ENCODE measurements at places on chromosomes 1 and 21.

DNA sequence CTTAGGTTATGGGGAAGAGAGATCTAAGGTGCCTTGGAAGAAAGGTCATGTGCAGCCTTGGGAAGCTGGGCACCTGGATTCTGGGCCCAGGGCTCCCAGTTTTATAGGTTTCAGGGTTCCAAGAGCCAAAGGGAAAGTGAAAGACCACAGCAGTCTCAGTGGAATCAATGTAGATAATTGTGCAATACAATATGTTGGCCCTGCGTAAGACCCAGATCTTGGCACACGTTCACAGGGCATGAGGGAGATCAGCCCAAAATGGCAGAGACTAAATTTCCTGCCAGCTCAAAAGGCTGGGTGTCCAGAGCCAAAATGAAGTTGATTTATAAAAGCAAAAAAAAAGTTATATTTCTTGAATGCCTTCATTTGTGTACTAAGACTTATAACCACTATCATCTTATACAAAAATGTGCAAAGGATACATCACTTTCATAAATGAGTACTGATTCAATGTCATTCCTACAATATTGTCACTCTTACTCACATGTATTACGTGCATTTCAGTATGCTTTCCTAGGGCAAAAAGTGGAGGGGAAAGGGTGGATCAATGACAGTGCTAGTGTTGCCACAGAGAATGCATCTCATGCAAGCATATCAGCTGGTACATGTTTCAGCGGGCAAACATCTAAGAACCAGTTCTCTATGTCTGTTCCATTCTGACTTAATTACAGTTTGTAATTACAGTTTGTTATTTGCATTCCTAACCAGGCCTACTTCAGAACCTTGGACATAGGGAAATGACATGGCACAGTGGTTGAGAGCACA lies 22.5 kb upstream of the NPL start:
- H3K4me1 ChIP-seq, result peaks cover 16% of the 10 kb centered on the region
- H3K4me3 ChIP-seq, result no peak overlapping the region
- no peaks in the 10 kb centered on the region for H3K36me3 ChIP-seq
- no peaks in the 10 kb centered on the region for H3K27me3 ChIP-seq
- H3K27ac ChIP-seq, result no peak overlapping the region

DNA sequence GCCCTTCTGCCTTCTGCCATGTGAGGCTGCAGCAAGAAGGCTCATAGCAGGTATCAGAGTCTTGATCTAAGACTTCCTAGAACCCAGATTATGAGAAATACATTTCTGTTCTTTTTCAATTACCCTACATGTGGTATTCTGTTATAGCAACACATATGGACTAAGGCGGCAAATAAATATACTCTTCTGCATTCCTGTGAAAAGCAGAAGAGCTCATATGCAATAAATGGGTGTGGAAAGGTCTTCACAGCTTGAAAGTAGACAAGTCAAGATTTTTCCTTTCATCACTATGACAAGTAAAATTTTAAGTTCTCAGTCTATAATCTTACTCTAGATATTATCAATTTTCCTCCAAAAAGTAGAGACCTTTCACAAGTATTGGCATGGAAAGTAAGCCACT lies 36.6 kb downstream of the TNFSF18 start:
- H3K27me3 ChIP-seq, result no peaks in the 10 kb centered on the region
- no peak for DNase-seq
- H3K27ac ChIP-seq, result no peak overlapping the region
- no peak overlapping the region for H3K4me3 ChIP-seq
- H3K36me3 ChIP-seq, result no peaks in the 10 kb centered on the region

DNA sequence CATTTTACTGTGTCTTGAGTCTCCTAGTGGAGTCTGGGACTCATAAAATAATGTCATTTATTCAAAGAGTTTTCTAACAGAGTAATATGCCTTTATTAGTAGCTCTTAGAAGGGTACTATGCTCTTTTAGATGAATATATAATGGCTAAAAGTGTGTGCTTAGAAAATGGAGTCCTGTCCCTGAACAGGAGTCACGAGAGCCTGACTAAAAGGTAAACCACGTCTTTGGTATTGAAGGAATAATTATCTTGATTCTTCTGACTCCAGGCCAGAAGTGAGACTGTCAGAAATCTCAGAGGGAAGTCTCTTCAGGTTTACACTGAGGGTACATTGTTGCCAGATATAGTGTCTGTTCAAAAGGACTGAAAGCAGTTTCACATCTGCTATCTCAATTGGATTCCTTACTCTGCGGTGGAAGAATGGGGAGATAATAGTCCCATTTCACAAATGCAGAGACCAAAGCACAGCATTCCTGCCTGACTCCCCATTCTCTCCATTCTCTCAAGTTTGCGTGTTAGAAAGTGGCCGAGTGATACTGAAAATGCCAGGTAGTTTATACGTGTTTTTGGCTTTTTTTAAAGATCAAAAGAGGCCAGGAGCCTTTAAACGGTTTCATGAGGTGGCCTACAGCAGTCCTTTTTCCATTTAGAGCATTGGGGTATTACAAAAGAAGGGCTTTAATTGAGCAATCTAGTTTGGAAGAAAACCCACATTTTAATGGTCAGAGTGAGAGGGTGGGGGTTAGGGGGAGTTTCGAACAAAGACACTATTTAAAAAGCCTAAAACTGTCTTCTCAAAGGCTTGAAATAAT lies 176.6 kb downstream of the VPS13D start:
- H3K4me1 ChIP-seq, result peaks cover 81% of the 10 kb centered on the region
- no peak for DNase-seq
- H3K27ac ChIP-seq, result peak overlapping the region; percentile 96
- H3K27me3 ChIP-seq, result no peaks in the 10 kb centered on the region
- peaks cover 33% of the 10 kb centered on the region for H3K36me3 ChIP-seq

DNA sequence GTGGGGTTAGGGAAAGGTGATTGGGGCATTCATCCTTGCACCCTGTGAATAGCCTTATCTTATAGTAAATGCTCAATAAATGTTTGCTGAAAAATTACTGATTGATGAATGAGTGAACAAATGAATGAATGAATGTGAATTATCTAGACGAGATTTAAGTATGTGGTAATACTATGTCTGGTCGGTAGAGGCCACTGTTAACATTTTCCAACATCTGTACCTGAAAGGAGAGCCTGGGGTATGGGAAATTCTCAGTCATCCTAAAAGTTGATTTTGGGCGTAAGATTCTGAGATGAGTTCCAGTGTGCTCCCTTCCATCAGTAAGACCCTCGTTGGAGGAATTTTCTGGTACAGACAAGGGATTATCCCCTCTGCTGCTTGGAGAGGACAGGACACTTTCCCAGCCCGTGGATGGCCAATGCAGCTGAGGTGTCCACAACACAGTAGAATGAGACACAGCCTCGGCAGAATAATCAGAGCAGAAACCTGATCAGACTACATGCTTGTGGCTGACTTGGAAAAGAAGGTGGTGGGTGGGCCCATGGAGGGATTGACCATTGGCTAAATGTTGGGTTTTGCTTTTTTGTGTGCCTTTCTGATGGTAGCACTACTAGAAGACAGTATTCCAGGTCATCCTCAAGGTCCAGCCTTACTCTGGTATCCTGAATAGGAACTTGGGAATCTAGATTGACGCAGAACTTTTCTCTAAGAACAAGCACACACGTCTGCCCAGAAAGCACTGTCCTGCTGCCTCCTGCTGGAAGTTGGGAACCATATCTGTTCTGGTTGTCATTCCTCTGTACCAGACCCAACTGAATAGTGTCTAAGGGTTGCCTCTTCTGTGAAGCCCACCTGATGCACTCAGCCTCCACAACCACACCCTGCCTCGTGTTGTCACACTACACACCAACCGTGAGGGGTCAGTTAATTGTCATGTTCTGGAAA lies 262.0 kb downstream of the TNR start:
- H3K4me3 ChIP-seq, result no peak overlapping the region
- no peak overlapping the region for H3K27ac ChIP-seq
- no peaks in the 10 kb centered on the region for H3K4me1 ChIP-seq

DNA sequence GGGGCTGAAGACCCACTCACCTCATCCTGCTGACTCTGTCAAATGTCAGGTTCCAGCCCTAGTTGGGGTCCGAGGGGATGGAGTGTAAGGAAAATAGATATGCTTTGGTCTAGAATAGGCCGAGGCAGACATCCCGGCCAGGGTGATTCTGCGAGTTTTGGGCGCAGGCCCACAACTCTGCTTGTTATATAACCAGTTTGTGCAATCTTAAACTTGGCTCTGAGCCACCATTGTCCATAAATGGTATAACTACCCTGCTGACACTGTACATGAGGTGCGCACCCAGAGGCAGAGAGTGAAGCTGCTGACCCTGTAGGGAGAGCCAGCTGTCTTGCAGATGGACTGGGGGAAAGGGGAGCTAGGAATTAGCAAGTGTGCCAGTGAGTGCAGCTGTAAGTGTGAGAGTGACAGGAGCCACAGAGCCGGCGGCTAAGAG lies 1388.8 kb downstream of the AMY1C start:
- peaks cover 2% of the 10 kb centered on the region for H3K27me3 ChIP-seq
- no peak for DNase-seq
- H3K36me3 ChIP-seq, result no peaks in the 10 kb centered on the region

DNA sequence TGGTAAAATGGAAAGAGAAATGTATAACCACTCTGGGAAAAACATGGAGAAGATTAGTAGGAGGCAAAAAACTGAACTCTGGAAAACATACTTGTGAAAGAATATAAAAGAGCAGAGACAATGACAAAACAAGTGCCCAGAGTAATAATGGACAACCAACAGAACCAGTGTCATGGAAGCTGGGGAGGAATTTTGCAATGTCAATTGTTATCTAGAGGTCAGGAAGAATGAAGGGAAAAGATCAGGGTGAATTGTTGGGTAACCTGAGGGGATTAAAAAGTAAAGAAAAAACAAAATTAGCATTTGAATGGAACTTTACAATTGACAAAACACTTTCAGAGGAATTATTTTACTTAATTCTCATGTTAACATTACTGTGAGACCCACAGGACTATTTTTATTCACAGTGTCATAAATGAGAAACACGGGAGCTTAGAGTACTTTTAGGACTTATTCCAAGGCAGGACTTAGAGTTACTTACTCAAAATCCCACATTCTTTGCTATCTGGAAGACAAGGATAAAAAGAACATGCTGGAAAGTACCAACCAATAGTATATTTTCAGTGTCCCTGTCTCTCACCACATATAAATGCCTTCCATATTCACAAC lies 19.5 kb downstream of the JAM2 start:
- no peaks in the 10 kb centered on the region for H3K36me3 ChIP-seq
- H3K4me3 ChIP-seq, result no peak overlapping the region
- H3K4me1 ChIP-seq, result no peaks in the 10 kb centered on the region
- DNase-seq, result no peak

DNA sequence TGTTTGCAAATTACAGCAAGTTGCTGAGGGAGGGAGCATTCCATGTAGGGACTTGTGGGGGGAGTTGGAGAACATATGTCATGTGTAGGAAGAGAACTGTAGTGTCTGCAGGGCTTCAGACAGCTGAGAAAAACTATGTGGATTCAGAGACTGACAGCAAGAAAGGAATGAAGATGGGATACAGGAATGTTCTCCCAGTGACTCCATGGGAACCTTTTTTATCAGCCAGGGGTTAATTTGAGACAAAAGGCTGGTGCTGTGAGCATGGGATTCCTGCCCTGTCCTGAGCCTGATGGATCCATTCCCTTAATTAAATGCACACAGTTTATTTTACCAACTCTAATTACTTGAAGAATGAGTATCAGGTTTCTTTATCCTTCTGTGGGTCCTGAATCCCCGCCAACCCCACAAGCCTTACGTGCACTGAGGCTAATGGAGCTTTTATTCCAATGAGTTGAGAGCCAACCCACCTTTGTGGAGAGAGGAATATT lies 26.5 kb upstream of the PLXNA2 start:
- H3K27me3 ChIP-seq, result peaks cover 6% of the 10 kb centered on the region
- DNase-seq, result no peak
- no peaks in the 10 kb centered on the region for H3K36me3 ChIP-seq
- H3K4me3 ChIP-seq, result no peak overlapping the region
- peak overlapping the region; percentile 26 for H3K27ac ChIP-seq

GRCh38 chr1:77065693-77066342 lies 153.4 kb downstream of the PIGK start:
- H3K36me3 ChIP-seq, result no peaks in the 10 kb centered on the region
- H3K4me1 ChIP-seq, result no peaks in the 10 kb centered on the region
- DNase-seq, result no peak
- peaks cover 1% of the 10 kb centered on the region for H3K27me3 ChIP-seq
- H3K4me3 ChIP-seq, result no peak overlapping the region
- no peak overlapping the region for H3K27ac ChIP-seq

DNA sequence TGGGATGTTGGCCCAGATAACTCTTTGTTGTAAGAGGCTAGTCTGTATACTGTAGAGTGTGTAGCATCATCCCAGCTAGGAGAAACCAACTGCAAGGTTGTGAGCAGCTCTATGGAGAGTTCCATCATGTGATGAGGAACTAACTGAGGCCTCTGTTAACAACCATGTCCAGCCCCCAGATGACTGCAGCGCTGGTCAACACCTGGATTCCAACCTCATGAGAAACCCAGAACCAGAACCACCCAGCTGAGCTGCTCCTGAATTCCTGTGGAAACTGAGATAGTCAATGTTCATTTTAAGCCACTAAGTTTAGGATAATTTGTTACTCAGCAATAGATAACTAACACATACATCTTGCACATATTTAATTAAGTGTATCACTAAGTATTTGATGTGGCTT lies 41.6 kb upstream of the SLC2A1 start:
- no peak overlapping the region for H3K27ac ChIP-seq
- no peak for DNase-seq
- no peaks in the 10 kb centered on the region for H3K27me3 ChIP-seq
- no peak overlapping the region for H3K4me3 ChIP-seq

GRCh38 chr1:224114787-224115175 lies 870 bp downstream of the FBXO28 start:
- H3K36me3 ChIP-seq, result peaks cover 5% of the 10 kb centered on the region
- DNase-seq, result no peak
- peaks cover 25% of the 10 kb centered on the region for H3K4me1 ChIP-seq
- H3K4me3 ChIP-seq, result peak overlapping the region; percentile 82
- peak overlapping the region; percentile 64 for H3K27ac ChIP-seq
- H3K27me3 ChIP-seq, result peaks cover 15% of the 10 kb centered on the region

DNA sequence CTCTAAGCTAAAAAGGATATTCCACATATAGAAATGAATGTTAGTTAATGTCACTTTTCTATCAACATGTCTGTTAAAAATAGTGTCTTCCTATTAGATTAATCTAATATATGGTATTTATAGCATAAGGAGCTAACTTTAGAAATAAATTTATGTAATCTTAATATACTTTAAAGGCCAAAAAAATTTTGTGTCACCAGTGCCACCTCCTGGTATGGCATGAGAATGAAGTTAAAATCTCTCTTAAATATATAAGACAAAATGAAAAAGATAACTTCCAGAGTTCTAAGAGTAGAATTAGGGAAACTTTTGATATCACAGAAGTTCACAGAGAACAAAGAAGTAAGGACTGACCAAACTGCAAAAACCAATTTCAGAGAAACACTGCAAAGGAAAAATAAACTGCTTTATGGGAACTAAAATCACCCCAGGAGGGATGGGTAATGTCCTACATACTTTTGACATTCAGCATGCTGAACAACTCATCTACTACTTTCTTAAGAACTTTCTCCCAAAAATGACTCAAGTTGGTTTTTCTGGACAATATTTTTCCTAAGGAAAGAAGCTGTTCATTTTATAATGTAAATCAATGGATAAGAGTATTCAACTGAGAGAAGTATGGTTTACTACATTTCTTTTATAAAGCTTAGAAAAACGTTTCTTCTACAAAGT lies 82.8 kb downstream of the TRIM33 start:
- H3K27me3 ChIP-seq, result no peaks in the 10 kb centered on the region
- peaks cover 26% of the 10 kb centered on the region for H3K36me3 ChIP-seq
- no peaks in the 10 kb centered on the region for H3K4me1 ChIP-seq
